ENCODE measurements at places on chromosomes 11 and 22. TPM values are rescaled to one million over a fixed set of nuclear protein-coding genes. Genes with fewer than 3 reads are reported as not detected.

DNA sequence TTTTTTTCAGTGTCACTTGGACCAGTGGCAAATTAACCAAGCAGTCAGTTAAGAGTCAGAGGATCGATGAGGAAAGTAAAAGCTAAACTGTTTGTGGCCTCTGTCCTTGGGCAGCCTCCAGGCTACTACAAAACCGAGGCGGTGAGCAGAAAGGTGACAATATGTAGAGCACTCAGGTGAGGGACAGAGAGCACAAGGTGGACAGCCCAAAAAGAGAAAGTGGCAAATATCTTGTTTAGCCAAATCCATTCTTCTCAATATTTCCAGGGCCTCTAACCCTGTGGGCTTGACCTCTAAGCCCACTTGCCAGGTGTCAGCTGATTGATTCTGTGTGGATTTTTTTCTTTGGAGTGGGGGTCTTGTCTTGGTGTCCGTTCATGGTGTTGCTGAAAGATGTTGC, 4202.2 kb upstream of the OR11H1 start:
- no peak for DNase-seq

- DNase-seq, result no peak
These were observed 23.1 kb downstream of the DDIAS start for GRCh38 chr11:82924522-82925224.

DNA sequence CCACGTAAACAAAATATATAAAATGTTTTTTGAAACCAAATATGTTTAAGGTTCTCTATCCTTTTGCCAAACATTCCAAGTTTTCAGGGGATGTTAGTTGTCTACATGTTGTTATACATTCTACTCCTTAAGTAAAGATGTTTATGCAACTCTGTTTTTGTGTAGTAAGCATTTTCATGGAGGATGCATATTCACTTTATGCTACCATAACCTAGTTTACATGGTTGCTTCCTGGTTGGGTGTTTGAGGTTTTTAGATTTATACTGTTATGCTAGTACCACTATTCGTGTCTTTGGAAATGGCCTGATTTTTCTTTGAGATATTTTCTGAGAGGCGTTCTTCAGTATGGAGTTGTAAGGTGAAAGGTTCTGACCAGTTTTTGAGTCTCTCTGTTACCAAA, 131.1 kb upstream of the SORL1-AS1 start:
- DNase-seq, result no peak

DNA sequence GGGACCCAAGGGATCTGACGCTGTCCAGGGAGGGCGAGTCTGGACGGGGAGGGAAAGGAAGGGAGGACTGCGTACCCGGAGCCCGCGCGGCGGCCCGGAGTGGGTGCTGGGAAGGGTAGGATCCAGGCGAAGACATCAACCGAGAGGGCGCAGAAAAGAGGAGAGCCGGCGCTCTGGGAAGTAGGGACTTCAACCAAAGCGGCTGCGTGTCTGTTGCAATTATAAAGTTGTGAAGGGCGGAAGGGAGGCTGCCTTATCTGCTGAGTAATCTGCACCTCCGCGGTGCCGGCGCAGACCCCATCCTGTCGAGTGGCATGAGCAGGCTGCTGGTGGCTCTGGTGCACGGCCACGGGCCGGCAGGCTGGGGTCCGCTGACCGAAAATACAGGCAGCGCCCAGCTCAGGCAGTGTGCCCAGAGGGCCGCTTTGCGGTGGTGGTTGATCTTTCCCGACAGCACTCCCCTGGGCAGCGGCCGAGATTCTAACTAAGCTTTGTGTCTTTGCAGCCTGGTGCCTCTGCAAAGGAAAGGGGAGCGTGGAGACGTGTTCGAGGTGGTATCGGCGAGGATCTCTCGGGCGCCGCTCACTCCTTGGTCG, 978 bp downstream of the C11orf87 start:
- DNase-seq, result no peak

- no peak for DNase-seq
These were observed 19.7 kb upstream of the IFT27 start for GRCh38 chr22:36795633-36796032.

DNA sequence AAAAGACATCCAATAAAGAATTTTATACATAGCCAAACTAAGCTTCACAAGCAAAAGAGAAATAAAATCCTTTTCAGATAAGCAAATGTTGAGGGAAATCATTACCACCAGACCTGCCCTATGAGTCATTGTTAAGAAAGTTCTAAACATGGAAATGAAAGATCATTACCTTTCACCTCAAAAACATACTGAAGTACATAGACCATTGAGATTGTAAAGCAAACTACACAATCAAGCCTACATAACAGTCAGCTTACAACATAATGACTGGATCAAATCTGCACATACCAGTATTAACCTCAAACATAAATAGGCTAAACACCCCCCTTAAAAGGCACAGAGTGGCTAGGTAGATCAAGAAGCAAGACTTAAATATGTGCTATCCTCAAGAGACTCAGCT, 501.0 kb upstream of the LUZP2 start:
- DNase-seq, result no peak

DNA sequence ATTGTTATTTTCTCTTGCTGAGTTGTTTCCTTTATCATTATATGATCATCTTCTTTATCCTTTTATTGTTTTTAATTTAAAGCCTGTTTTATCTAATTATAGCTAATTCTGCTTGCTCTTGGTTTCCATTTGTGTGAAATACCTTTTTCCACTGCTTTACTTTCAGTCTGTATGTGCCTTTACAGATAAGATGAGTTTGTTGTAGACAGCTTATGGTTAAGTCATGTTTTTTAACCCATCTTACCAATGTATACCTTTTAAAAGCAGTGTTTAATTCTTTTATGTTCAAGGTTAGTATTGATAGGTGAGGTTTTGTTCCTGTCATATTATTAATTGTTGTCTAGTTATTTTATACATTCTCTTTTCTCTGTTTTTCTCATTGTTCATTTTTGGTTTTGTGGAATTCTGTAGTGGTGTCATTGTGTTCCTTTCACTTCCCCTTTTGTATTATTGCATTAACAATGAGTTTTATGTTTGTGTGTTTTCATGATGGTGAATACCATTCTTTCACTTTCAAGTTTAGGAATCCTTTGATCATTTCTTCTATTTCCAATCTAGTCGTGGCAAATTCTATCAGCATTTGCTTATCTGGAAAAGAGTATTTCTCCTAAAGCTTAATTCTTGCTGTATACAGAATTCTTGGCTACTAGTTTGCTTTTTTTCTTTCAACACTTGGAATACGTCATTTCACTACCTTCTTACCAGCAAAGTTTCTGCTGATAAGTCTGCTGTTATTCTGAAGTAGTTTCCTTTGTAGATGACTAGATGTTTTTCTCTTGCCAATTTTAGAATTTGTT, 21.8 kb downstream of the OR5AN1 start:
- no peak for DNase-seq

DNA sequence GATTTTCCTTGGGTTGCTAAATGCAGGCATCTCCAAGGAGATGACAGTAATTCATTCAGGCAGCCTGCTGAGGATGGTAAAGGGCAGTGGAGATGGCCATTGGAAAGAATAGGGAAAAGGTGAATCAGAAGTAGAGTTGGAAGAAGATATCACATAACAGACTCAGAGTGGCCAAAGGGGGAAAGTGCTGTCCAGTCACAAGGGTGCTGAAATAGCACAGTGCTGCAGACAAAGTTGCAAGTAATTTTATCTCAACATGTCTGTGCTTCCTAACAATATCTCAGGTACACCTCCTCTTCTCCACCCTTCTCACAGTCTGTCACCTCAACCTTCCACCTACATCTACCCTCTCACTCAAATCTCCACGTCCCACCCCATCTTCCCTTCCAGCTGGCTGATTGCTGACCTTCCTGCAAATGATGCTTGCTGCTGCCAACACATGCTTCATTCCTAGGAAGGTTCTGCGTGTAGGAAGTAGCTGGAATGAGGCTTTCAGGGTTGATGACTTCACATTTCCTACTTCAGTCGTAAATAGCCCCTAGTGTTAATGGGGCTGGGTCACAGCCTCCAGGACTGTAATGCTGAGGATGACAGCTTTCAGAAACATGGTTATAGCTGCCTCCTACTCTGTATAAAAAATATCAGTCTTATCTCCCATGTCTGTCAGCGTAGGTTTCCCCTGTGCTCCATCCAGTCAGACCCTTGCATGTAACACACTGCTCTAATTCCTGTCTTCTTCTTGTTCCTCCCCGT, 123.9 kb downstream of the CTNND1 start:
- DNase-seq, result no peak

- no peak for DNase-seq
These were observed 33.5 kb downstream of the MMP7 start for GRCh38 chr11:102497061-102497460.

DNA sequence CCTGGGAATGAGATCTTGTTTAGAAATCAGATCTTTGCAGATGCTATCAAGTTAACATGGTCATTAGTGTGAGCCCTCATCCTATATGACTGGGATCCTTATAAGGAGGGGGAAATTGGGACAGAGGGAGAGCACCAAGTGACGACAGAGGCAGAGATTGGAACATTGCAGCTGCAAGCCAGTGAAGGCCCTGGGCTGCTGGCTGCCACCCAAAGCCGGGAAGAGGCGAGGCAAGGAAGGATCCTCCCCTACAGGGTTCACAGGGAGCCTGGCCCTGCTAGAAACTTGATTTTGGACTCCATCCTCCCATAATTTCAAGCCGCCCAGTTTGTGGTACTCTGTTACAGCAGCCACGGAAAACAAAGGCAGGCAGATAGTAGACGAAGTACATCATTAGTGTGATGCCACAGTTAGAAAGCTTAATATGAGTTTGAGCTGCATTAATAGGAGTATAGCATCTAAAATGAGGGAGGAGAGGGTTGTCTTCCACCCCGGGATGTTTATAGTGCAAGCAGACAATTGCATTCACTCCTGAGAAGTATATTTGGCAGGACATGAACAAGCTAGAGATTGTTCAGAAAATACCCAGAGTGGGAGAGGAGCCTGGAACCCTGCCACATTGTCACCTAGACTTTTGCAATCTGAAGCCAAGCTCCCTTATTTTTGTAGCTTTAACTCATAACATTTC, 56.8 kb upstream of the CLMP start:
- peak; percentile 76 for DNase-seq

Gene OR52A5
- not detected for polyA plus RNA-seq

Data from ovary (tissue), 10 donors.